Ecto neural progenitor cell (in vitro differentiated cells): ENCODE measurements at places on chromosomes 7 and 10.

GRCh38 chr10:48707472-48707871 lies 22.8 kb downstream of the WDFY4 start:
- no peak for DNase-seq

DNA sequence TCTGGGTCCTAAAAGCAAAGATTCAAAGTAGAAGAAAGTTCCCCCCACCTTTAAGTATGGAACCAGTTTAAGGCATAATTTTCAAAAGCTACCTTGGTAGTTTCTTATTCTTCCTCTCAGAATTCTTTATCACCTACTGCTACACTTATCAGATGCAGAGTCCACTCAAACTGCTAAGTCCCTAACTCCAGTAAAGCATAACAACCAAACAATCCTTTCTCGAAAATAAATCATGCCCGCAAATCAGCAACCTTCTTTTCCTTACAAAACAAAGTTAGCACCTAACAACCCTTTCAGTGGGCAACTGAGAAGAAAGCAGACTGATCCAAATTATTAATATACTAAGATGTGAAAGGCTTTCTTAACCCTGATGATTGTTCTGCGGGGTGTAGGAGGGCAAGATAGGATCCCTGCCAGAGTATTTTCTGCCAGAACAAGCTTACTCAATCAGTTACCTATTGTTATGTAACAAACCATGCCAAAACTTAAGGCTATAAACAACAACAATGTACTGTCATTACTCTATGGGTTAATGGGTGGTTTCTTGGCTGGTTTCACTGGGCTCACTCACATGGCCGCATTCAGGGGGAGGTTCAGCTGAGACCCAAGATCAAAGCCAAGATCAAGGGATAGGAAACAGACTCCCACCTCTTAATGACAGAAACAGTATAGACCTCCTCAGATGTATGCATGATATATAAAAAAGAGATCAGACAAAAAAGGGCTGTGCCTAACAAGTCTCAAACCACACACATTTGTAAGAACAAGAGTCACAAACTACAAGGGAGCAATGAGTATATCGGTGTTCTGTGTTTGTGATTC lies 42.0 kb downstream of the CCDC6 start:
- DNase-seq = no peak

DNA sequence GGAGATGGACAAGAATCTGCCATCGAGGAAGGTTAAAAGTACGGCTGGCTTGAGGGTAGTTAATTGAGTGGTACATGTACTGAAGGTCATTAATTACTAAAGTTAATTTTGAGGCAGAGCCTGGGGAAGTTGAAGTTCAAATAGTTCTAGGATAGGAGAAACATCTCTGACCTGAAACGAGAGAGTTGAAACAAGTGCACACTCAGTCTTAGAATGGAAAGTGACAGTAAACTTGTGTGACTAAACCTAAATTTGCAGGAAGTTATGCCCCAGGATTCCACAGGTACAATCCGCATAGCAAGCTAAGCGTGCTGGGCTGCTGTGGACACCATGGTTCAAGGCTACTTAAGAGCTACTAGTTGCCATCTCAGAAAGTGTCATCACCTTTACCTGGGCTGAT lies 209.9 kb downstream of the CHCHD3 start:
- DNase-seq = no peak

DNA sequence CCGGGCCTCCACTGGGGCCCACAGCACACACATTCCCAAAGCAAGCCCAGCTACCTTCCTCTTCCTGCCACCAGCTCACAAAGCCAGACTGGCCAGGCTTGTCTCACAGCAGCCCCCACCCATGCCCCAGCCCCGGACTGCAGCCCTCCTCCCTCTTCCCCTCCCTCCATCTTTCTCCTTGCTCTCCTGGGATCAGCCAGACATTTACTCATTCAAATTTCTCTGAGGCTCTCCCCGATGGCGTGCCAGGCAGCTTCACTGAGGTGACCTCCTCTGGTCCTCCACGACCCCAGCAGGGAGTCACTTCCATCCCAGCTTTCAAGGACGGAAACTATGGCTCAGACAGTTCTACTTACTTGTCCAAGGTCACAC lies 187.5 kb downstream of the GRID1 start:
- no peak for DNase-seq

DNA sequence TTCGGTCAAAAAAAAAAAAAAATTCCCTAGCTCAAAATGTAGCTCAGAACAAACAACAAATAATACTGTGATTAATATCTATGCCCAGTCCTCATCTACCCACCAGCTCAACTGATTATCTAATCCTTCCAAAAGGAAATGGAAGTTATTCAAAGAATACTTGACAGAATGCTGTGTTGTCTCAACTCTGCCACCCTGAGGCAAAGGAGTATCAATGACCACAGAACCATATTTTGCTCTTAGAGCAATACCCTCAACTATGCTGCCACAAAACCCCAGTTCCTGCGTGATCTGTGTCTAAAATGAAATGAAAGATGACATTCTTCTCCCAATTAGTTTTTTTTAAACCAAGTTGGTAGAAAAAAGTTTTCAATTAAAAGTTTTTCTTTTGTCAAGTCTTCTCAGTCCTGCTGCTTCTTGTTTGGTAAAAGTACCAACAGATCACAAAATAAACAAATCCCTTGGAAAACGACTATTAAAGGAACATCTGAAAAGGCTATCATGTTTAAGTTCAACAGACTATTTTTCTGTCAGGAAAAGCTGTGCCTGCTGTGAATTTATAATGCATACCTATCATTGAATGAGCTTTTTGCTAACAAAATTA lies 21.6 kb downstream of the RBM28 start:
- no peak for DNase-seq

GRCh38 chr7:152527610-152528032 lies 91.8 kb upstream of the KMT2C start:
- DNase-seq = no peak

DNA sequence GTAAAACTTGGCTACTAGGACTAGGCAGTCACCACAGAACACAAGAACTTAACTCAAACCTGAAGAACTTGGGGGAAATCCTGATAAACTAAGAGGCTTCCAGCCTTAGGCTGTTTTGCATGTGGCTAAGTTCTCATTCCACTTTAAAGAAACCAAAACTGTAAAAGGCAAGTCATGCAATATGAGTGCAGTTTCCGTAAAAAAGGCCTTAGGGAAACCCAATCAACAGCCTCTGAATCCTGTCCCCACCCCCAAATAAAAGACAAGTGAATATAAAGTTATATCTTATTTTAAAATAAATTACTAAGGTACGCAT lies 95.1 kb downstream of the USP6NL start:
- no peak for DNase-seq

- no peak for DNase-seq
Measured at GRCh38 chr7:12801107-12801506, 113.7 kb downstream of the ARL4A start.

GRCh38 chr7:65307651-65308299 lies 65.9 kb upstream of the ZNF92 start:
- DNase-seq = peak; percentile 77

DNA sequence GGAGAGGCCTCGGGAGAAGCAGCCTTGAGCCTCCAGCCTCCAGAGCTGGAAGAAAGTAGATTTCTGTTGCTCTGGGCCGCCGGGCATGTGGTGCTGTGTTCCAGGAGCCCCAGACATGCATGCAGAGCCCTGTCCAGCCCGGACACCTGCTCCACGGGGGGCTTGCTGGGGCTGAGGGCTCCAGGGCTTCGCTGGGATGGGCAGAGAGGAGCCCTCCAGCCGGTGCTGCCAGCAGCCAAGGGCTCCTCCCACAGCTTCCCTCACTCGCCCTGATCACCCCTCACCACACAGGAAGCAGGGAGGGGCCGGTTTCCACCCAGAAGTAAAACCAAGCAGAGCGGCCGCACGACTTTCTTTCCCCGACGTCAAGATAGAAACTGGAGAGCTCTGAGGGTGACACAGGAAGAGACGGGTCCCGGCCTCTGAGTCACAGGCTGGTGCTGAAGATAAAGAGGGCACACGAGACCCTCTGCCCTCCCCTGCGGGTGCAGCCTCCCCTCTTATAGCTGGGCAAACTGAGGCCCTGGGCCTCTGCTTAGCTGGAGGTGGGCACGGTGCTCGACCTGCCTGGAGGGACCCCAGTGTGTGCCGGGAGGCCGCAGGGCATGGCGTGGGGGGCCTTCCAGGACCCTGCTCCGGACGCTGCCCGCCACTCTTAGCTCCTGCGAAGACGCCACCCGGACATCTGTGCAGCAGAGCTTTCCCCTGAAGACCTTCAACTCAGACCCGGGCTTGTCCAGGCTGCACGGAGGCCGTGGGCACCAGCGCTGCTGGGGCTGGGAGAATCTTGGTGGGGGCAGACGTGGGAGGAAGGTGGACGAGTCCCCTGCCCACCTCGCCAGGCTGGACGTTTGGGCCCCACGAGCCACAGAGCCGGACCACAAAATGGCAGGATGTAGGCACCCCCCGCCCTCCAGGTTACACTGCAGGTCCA lies 31.1 kb downstream of the ADAP1 start:
- no peak for DNase-seq

GRCh38 chr10:88892222-88892967 lies 12.3 kb downstream of the STAMBPL1 start:
- DNase-seq = no peak

DNA sequence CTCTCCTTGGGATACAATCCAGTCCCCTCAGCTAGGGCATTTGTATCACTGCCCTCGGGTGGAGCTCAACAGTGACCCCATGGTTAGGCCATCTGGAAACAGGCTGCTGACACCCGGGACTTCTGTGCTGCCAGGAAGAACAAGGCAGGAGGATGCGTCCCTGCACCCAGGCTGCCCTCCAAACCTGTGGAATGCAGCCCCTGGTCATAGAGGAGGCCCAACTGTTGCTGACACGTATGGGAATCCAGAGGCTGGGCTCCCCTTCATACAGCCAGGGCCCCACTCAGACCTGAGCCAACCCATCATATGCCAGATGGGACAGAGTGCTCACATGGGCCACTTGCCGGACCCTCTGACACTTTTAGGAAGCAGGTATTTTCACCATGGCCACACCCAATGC lies 45.5 kb upstream of the SRGN start:
- DNase-seq = no peak

DNA sequence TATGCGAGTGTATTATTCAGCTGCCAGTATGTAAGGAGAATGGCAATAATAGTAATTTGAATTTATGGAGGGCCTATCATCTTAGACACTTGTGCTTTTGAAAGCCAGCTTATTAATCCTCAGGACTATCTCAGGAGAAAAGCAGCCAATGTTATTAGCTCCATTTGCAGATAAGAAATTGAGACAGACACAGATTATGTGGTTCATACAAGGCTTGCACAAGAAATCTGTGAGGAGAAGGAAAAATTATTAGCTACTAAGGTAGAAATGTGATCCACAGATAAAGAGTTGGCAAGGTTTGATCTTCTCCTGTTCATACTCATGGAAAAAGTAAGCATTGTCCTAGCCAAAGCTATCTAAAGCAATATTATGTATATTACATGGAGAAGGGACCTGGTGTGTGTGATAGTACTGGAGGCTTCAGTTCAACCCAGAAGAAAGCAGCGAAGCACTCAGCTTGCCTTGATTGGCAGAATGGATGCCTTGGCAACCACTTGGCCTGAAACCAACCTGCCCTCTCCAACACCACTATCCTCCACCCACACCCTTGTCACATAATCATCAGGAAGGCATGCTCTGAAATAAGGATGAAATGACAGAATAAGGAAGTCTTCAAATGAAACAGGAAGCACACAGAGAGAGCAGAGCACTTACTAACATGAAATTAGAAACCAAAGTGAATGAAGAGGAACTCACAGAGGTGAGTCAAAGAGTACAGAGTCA lies 18.0 kb downstream of the MACC1 start:
- no peak for DNase-seq

GRCh38 chr7:46169384-46169755 lies 248.3 kb upstream of the IGFBP3 start:
- DNase-seq = no peak

- peak; percentile 70 for DNase-seq
Measured at GRCh38 chr10:50990568-50991455, 83.5 kb upstream of the PRKG1 start.

DNA sequence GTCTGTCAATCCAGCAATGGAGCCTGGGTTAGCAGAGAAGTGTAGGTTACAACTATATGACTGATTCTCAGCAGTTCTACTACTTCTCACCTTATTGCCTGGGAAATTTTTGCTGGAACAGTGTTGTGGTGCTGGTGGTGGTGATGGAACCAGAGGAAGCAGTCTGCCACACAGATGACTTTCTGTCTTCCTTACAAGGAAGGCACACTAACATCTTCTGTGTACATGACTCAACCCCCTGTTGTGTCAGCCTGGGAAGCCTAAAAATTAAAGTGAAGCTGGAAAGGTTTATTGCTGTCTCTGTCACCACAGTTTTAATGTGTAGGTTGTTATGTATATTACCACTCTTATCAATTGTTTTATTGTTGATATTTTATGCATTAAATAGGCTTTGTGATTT lies 40.3 kb downstream of the ANKRD7 start:
- DNase-seq = no peak

- DNase-seq = no peak
Measured at GRCh38 chr10:95168694-95169093, 25.3 kb upstream of the ACSM6 start.

GRCh38 chr7:81484261-81484660 lies 285.6 kb downstream of the HGF start:
- no peak for DNase-seq

DNA sequence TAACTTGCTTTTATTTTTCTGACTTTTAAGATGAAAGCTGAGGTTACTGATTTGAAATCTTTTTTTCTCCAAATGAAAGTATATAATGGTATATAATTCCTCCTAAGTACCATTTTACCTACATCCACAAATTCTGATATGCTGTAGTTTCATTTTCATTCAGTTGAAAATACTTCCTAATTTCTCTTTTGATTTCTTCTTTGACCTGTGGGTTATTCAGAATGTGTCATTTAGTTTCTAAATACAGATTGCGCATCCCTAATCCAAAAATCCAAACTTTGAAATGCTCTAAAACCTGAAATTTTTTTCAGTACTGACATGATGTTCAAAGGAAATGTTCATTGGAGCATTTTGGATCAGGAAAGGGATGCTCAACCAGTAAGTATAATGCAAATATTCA lies 168.7 kb downstream of the CELF2 start:
- no peak for DNase-seq

- no peak for DNase-seq
Measured at GRCh38 chr10:121449482-121449924, 148.7 kb downstream of the FGFR2 start.

GRCh38 chr10:100679327-100679726 lies 66.1 kb upstream of the PAX2 start:
- no peak for DNase-seq

DNA sequence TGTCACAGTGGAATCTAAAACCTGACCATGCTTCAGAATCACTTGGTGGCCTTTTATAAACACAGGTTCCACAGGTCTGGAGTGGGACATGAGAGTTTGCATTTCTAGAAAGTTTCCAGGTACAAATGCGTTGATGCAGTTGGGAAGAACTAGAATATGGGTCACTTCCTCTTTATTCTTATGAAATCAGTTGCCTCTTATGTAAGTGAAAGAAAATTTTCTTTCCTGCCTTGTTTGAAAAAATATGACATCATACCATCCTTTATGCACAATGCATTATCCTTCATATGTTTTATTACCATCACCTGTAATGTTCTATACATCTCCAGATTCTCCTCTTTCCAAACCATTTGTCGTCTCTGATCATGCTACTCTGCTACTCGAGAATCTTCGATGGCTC lies 44.0 kb downstream of the PLXNA4 start:
- no peak for DNase-seq

GRCh38 chr10:132294561-132295318 lies 13.0 kb downstream of the STK32C start:
- peak; percentile 82 for DNase-seq

GRCh38 chr10:62076891-62077290 lies 175.4 kb downstream of the ARID5B start:
- DNase-seq = no peak

GRCh38 chr7:18290223-18290622 lies 205.3 kb upstream of the HDAC9 start:
- DNase-seq = no peak
